SHP77 (cell line): ENCODE measurements at places on chromosomes 1 and 21.

DNA sequence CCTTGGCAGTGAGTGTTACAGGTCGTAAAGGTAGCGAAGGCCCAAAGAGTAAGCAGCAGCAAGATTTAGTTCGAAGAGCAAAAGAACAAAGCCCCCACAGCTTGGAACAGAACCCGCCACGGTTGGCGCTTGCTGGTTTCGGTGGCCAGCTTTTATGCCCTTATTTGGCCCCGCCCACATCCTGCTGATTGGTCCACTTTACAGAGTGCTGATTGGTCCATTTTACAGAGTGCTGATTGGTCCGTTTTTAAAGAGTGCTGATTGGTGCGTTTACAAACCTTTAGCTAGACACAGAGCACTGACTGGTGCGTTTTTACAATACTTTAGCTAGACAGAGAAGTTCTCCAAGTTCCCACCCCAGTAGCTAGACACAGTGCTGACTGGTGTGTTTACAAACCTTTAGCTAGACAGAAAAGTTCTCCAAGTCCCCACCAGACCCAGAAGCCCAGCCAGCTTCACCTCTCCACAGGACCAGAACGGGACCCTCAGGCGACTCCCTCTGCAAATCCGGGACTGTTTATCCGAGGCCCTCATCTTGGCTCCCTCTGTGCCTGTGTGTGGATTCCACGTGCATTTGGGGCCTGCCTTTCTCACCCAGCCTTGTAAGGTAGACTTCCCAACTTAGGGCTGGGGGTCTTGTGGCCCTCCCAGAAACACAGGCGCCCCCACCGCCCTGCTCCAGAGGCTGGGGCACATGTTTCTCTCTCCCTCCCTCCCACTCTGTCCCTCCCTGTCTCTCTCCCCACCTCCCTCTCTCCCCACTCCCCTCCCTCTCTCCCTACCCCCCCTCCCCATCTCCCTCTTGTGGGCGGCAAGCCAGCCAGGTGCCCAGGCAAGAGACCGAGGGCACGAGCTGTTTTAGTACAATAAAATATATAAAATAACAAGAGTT, 12.6 kb downstream of the FTCD start:
- DNase-seq: no peak

DNA sequence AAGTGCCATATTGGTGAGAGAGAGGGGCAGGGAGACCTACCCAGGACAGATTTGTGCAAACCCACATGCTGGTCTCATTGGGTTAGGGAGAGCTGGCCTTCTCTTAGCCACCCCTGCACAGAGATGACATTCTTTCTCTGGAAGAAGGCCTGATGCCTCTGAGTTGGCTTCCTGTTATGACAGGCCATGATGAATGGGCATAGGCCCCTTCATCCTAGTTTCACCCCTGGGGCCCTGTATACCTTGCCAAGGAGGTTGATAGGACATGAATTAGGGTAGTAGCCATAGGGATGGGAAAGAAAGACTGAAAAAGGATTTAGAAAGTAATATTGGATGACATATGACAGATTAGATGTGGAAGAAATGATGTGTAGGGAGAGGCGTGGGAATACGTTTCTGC, 46.6 kb downstream of the TENT5C start:
- DNase-seq: no peak

GRCh38 chr1:183242556-183242955, 56.5 kb downstream of the LAMC2 start:
- no peak for DNase-seq

GRCh38 chr1:19654386-19654785, 10.3 kb downstream of the NBL1 start:
- DNase-seq: no peak

GRCh38 chr1:154342836-154343472, 17.6 kb downstream of the ATP8B2 start:
- no peak for DNase-seq

- peak; percentile 9 for DNase-seq
Measured at GRCh38 chr1:212721388-212722247, 22.0 kb upstream of the BATF3 start.

DNA sequence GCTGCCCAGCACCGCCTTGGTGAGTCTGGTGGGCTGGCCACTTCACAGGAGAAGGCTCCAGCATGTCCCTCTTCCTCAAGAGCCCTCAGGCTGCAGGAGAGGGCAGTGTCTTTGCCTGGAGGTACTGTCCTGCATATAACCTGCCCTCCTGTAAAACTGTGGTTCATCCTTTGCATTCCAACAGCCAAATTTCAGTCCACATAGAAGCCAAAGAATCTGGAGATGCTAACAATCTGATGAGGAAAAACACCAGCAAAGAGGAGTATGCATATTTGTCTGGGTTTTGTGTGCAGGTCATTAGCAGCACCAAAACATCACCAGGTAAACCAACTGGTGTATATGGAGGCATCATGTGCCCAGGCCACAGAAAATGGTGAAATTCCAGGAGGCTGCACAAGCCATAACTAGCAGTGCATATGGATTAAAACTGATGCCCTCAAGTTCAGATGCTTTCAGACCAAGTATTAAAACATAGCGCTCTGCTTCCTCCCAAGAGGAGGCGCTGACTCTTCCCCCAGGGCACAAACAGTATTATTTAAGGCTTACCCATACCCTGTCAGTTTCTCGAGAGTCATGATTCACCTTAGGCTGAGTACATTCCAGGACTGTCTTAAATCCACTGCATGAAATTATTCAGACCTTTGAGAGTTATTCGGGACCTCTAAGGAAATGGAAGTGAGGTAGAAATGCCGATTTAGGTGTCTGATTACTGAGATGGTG, 150.5 kb upstream of the COA6 start:
- DNase-seq: no peak

- DNase-seq: no peak
Measured at GRCh38 chr1:16158993-16159831, 3.3 kb upstream of the EPHA2 start.

GRCh38 chr1:78715181-78715661, 65.6 kb downstream of the IFI44 start:
- no peak for DNase-seq

DNA sequence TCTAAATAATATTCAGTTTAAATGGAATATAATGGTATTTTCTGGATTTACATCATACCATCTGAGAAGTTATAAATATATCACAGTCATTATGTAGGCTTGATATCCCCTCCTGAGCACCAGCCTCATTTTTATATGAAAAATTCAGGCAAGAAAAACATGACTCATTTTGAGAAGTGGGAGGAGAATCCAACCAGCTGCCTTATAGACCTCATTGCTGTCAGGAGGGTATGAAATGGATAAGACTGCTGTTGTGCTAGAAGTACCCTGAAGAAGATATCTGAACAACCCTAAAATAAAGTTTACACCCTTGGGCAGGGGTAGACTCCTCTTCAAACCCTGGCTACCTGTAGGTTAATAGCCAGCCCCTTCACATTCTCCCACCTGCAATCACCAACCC, 8.8 kb downstream of the GIPC2 start:
- DNase-seq: no peak

- no peak for DNase-seq
Measured at GRCh38 chr1:167161242-167161641, 59.4 kb upstream of the POU2F1 start.

GRCh38 chr1:41733021-41733420, 185.7 kb downstream of the HIVEP3 start:
- DNase-seq: no peak

DNA sequence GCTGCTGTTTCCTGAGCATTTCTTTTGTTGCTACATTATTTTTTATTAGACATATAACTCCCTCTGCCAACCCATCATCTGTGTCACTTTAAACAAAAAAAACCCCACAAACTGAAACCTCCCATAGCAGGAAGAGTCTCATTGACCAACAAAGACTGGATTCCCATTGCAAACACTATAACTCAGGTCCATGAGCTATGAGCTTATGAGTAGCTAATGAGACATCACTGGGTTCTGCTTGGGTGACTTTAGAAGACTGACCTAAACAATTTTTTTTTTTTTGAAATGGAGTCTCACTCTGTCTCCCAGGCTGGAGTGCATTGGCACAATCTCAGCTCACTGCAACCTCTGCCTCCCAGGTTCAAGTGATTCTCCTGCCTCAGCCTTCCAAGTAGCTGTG, 212.8 kb downstream of the LTN1 start:
- DNase-seq: no peak

- DNase-seq: no peak
Measured at GRCh38 chr1:105865546-105865945, 1190.9 kb upstream of the PRMT6 start.

DNA sequence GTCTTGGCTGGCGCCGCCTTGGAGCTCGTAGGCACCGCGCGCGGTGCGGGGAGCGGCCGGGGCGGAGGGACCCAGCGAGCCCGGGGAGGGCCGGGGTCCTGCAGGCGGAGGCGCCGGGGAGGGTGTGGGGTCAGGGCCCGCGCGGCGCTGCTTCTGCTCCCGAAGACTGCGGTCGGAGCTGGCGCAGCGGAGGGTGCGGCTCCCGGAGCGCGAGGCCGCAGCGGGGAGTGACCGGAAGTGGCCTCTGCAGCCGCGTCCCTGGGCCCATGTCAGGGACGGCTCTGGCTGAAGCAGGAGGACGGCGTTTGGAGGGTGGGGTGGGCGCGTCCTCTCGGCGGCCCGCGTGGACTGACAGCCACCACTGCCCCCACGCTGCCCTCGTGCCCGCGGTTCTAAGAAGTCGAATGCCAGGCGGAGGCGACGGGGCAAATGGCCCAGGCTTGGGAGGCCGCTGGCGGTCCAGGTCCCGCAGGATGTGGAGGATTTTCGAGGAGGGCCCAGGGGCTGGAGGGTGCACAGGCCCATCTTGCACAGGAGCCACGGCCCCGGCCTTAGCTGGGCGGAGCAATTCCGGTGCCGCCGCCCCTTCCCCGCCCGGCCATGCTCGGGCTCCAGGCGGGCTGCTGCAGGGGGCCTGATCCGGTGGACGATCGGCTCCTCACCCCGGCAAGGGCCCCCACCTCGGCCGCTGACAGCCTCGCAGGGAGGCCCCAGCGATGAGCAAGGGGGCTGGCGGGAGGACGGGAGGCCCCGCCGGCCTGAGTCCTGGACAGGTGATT, 7.7 kb upstream of the ZNF669 start:
- no peak for DNase-seq

DNA sequence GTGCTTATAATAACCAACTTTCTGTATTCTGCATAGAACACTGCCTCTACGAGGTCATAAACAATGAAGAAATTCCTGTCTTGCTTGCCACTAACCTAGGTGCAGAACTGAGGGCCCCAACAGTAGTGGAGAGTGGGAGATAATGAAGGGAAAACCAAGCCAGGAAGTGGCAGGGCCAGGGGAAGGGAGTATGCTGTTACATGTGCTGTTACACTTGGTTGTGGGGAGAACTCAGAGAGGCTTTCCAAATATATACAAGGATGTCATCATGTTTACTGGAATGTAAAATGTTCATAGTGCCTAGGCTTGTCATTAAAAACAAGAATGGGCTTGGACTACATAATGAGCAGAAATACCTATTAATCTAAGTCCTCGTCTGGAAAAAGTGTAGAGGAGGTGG, 31.1 kb downstream of the NHLH2 start:
- no peak for DNase-seq

- no peak for DNase-seq
Measured at GRCh38 chr1:50502147-50502546, 78.9 kb upstream of the DMRTA2 start.

DNA sequence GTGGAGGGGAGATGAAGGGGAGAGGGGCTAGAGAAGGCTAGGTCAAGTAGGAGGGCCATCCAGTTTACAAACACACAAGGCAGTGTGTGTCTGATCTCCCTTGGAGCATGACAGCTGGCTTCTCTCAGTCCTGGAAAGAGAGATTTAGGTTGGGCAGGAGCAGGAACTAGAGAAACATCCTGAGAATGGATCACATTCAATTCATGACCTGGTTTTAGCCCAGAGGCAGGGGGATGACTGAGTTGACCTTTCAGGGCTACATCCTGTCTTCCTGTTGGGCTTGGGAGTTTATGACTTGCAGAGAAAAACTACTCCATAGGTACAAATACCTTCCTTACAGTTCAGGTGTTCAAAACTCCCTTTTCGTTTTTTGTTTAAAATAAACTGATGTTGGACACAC, 97.0 kb downstream of the IGSF21 start:
- no peak for DNase-seq

GRCh38 chr1:178341261-178341956, 155.4 kb downstream of the CLEC20A start:
- DNase-seq: no peak

GRCh38 chr1:221440658-221441057, 301.2 kb downstream of the DUSP10 start:
- no peak for DNase-seq
